ENCODE measurements at places on chromosomes 4 and X. TPM values are rescaled to one million over a fixed set of nuclear protein-coding genes. Genes with fewer than 3 reads are reported as not detected.

DNA sequence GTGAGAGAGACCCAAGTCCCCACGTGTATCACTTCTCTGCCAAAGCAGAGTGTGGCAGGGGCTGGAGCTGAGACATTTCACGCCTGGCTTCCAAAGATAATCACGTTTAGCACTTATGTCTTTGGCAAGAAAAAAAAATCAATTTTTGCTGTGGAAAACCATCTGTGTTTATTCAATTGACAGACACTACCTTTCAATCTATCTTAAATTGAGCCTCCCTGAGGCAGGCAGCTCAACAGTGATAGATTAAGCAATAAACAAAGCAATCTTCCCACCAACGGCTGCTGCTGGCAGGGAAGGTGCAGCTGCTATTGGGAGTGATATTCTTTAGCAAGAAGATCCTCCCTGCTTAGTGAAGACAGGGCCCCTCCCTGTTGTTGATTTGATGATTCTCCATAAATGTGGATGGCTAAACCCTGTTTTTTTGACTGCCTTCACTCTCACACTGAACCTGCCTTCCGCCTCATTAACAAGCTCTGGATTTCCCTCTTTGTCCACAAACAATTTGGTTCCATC is 11.6 kb upstream of the MAGEB17 start:
- H3K27ac ChIP-seq = no peak overlapping the region
- no peak overlapping the region for H3K4me3 ChIP-seq
- H3K27me3 ChIP-seq = no peaks in the 10 kb centered on the region

DNA sequence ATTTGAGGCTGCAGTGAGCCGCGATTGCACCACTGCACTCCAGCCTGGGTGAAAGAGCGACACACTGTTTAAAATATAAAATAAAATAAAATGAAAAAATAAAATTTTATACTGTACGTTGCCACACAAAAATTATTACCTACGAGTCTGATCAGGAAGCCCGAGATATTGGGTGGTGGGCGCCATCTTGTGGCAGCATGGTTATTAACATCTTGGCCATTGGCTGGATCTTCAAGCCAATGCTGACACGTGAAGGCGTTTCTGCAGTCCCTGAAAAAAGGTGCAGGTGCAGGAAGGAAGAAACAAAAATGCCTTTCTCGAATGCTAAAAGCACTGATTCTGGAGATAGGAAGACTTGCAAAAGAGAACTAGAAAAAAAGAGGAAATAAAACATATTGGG is 4.9 kb upstream of the TLR8 start:
- H3K36me3 ChIP-seq = no peaks in the 10 kb centered on the region
- no peaks in the 10 kb centered on the region for H3K27me3 ChIP-seq
- no peak overlapping the region for H3K4me3 ChIP-seq

GRCh38 chrX:22186165-22186564 is 86.5 kb upstream of the CBLL2 start:
- no peak overlapping the region for H3K4me3 ChIP-seq
- H3K36me3 ChIP-seq = no peaks in the 10 kb centered on the region
- H3K4me1 ChIP-seq = no peaks in the 10 kb centered on the region

GRCh38 chr4:3192188-3192587 is 56.8 kb upstream of the MSANTD1 start:
- DNase-seq = no peak
- H3K27me3 ChIP-seq = no peaks in the 10 kb centered on the region
- no peak overlapping the region for H3K4me3 ChIP-seq

SGCB gene
- total RNA-seq = 6.1 TPM

Data from right lobe of liver (tissue), 6 donors.